Islet precursor cell (in vitro differentiated cells): ENCODE measurements at places on chromosomes 1 and 21.

DNA sequence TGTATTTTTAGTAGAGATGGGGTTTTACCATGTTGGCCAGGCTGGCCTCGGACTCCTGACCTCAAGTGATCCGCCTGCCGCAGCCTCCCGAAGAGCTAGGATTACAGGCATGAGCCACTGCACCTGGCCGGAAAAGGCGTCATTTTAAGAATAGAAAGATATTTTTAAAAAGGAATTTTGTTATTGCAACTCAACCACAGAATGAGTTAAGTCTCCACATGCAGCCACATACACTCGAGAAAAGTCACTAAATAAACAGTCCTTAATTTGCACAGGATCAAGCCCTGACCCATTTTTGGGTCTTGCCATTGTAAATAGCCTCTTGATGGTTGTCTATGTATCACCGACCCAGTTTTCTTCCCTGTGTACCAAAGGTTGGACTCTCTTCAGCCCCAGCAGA lies 85.5 kb downstream of the FBXO2 start:
- DNase-seq, result no peak

DNA sequence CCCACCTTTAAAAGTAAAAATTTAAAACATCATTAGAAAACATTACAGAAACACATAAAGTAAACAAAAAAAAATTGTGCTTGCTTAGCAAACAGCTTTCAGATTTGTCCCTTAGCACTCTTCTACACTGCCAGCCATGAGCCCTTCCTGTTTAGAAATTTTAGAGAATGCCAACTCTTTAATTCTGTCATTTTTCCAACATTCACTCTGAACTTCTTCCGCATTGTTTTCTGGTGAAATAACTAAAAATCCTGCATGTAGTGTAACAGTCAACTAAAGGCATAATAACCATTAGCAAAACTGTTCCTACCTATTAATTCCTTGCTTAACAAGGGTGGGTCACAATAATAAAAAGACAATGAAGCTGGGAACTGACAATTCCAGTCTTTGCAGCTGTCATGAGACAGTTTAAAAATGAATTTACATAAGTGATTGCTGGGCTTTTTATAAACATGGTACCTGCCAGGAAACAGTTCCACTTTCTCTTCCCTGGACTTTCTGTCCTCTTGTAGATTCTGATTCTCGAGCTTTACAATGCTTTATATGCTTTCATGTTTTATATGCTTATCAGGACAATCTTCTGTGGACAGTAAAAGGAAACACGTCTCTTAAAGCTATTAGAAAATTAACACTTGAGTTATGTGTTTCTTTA lies 19.0 kb downstream of the GNG12 start:
- DNase-seq, result no peak

DNA sequence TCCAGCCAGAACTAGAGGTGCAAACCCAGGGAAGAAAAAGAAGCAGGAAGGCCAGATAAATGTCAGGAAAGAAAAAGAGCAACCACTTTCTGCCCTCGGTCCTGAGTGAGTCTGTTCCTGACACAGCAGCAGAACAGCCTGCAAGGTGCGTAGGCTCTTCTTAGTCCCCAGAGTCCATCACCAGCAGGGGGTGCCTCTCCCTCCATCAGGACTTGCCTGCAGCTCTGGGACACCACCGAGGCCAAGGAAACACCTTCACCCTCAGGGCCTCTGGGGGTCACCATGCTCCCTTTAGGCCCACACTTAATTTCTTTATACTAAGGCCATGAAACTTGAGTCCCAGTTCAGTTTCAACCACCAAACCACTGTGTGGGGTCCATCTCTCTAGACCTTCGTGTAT lies 43.7 kb upstream of the NFASC start:
- peak; percentile 85 for DNase-seq

GRCh38 chr1:18332576-18332975 lies 148.2 kb upstream of the KLHDC7A start:
- no peak for DNase-seq

GRCh38 chr1:31181515-31182343 lies 58.0 kb downstream of the NKAIN1 start:
- DNase-seq, result peak; percentile 77

- no peak for DNase-seq
These were observed 384.3 kb downstream of the NTNG1 start for GRCh38 chr1:107525145-107525544.

- DNase-seq, result no peak
These were observed 180.0 kb downstream of the ETS2 start for GRCh38 chr21:38985568-38986378.

- peak; percentile 6 for DNase-seq
These were observed 106.7 kb downstream of the SETD4 start for GRCh38 chr21:35953597-35953996.

DNA sequence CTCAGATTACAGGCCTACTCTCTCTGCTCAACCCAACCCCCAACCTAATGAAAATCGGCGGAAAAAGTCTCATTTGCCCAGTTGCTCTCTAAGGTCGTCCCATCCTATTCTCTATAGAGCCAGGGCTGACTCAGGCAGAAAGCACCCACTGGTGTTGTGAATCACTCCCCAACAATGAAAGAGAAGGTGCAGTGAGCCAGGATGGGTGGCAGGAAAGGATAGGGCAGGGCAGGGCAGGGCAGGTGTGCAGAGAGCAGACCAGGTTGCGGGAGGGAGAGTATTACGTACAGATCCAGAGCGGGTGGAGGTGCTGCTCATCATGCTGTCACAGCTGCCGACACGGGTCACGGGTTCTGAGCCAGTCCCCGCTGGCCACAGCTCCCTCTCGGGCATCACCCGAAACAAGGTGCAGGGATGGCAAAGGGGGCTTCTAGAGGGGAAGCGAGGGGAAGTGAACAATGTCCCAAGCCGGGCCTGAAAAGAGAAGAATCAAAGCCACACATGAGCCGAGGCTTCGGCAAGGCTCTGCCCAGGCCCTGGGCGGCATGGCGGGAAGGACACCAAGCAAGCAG lies 5.3 kb downstream of the C1orf116 start:
- peak; percentile 74 for DNase-seq

GRCh38 chr1:22323141-22323845 lies 128.4 kb upstream of the ZBTB40 start:
- DNase-seq, result peak; percentile 16

- DNase-seq, result no peak
These were observed 119.7 kb downstream of the ZNF326 start for GRCh38 chr1:90114521-90115141.

DNA sequence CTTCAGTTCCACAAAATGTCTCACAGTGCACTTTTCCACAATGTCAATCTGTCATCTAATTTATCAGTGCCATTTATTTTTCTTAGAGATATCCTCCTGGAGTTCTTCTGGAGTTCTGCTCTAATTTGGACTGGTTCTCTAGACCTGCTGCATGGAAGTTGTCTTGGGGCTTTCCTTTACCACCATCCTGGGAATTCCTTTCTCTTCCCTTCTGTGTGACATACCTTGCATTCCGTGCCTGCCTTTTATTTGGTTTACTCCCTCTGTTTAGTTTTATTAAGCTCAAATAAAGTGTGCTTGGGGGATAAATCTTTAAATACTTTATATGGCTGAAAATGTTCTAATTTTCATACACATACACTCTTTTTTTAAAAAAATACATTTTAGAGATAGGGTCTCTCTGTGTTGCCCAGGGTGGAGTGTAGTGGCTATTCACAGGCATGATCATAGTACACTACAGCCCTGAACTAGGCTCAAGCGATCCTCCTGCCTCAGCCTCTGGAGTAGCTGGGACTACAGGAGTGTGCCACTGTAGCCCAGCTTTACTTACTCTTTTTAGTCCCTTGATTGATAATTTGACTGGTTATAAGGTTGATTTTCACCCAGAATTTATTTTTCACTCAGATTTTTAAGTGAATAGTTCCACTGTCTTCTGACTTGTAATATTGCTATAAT lies 14.4 kb downstream of the MTF2 start:
- no peak for DNase-seq

GRCh38 chr1:9855186-9855585 lies 31.4 kb upstream of the CLSTN1 start:
- DNase-seq, result no peak

DNA sequence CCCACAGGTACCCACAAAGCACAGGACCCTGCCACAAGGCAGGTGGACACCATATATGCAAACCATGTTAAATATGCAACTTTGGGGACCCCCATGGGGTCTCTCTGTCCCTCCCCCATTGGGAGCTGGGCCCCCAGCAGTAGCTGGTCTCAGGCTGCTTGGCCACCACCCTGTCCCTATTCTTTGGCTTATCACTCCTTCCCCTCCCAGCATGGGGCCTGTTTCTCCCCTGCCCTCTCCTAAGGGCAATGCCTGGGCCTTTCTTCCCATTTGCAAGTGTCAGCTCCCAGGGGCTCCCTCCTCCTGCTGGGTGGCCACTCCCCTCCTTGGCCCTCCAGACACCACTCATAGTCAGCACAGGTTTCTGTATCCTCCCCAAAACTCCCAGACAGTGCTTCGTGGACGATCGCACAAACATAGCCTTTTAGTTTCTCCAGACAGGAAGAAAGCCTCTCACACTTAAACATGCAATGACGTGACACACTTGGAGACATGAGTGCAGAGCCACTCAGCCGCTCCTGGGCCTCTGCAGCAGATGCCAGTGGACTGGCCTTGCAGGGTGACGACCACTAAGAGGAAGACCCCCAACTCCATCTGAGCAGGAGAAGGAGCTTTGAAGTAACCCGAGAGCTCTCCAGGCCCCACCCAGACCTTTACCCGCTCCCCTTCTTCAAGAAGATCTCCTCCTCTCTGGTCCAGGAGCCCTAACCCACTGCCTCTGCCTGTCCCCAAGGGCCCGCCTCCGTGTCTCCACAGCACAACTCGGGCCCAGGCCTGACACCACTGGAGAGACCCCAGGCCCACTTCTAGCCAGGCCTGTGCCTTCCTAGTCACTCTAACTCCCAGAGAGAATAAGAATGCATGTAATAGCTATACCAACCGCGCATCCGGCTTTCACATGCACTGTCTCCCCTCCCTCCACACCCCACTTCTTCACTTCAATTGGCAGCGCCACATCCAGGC lies 22.9 kb downstream of the CITED4 start:
- DNase-seq, result no peak

- no peak for DNase-seq
These were observed 59.5 kb downstream of the MRPS6 start for GRCh38 chr21:34132926-34133325.

- no peak for DNase-seq
These were observed 37.2 kb downstream of the LRRC8C start for GRCh38 chr1:89670163-89670562.

DNA sequence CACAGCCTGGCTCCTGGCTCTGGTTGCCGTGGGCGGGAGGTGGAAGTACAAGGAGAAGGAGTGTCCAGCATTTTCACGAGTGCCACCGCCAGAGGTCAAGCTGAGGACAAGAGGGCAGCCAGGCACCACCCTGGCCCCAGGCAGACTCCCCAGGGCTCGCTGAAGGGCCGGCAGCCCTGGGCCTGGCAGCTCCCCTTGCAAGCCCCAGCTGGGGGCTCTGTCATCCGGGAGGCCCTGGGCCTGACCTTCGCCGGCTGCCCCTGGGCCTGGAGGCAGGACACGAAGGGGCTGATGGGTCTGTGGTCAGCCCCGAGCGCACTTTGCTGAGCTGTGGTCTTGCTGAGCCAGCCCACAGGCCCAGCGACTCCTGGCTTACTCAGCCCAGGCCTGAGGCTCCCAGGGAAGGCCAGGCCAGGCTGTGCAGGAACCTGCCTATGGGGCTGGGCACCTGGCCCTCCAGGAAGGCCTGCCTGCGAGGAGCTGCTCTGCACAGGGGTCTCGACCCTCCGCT lies 74.8 kb downstream of the MORN1 start:
- peak; percentile 89 for DNase-seq

GRCh38 chr1:235843461-235843961 lies 23.2 kb downstream of the LYST start:
- DNase-seq, result no peak

- DNase-seq, result peak; percentile 43
These were observed 24.4 kb upstream of the PDXK start for GRCh38 chr21:43694437-43695079.

- DNase-seq, result no peak
These were observed 708.1 kb downstream of the PTPRU start for GRCh38 chr1:29944253-29944905.
